ENCODE measurements at places on chromosomes 1 and 21.

DNA sequence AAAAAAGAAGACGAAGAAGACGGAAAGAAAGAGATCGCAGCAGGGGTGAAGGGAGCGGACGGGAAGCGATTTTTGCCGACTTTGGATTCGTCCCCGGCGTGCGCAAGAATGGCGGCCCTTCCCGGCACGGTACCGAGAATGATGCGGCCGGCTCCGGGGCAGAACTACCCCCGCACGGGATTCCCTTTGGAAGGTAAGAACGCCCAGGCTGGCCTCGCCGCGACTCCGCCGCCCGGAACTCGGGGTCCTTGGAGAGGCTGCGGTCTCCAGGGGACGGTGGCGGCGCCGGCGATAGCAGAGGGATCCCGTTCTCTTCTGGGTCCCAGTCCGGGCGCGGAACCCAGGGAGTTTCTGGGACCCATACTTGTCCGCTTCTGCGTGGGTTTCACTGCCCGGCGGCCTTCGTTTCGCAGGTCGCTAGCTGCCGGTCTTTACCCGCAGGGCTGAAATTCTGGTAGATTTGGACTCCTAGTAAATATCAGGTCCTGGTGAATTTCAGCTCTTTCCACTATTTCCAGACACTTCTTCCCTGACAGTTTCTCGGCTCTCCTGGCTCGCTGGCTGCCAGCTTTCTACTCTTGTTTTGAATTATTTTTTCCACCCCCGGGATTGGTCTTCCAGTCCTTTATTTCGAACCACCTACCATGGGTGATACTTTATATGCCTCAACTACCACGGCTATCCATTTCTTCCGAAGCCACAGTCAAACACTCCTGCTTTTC, 1.0 kb downstream of the PAX7 start:
- ATAC-seq: no peak

DNA sequence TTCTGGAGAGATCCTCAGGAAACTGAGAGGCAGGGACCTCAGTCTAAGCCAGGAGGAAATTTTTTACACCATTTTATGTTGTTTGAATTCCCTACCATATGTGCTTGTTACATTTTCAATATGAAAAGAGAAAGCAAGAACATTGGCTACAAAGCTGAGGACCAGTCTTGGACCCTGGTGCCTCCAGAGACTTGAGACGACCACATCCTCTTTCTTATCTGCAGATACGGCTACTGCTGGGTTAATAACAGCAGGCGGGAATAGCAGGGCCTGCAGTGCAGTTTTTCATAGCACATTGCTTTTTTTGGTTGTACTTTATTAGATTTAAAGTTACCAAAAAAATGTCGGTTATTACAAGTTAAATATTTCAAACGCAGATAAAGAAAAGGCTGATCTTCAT, 3.9 kb downstream of the KDM4A start:
- ATAC-seq: no peak

GRCh38 chr1:195909061-195909460, 699.2 kb downstream of the KCNT2 start:
- no peak for ATAC-seq

GRCh38 chr1:228142155-228142691, 2.1 kb downstream of the GUK1 start:
- no peak for ATAC-seq

- no peak for ATAC-seq
Observed at GRCh38 chr1:235646463-235646862, 3.1 kb downstream of the GNG4 start.

- ATAC-seq: no peak
Observed at GRCh38 chr1:186082235-186082937, 292.7 kb downstream of the TPR start.

GRCh38 chr1:82923931-82924330, 1075.0 kb downstream of the TTLL7 start:
- no peak for ATAC-seq

GRCh38 chr1:245791410-245792312, 636.9 kb downstream of the KIF26B start:
- no peak for ATAC-seq

DNA sequence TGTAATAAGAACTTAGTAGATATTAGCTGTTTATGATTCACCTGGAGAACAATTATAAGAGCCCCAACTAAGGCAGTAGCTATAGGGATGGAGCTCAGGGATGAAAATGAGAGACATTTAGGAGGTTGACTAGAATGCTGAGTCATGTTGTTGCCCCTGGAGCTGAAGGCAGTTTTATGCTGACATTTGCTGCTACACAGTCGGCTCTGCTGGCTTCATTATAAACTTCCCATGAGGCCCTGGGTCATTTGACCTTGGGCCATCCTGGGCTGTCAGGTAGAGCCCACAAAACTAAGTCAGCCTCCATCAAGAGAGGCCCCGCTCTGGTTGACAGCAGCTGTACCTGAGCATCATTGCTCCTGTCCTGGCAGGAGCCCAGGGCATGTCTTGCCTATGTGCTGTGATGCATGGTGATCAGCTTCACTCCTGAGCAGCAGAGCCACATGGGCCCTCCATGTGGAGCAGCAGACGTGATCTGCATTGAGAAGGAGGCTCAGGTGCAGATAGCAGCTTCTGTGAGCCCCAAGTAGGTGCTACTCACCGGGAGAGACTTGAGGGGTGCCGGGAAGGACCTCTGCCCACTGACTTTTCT, 112.4 kb downstream of the TBX19 start:
- no peak for ATAC-seq

DNA sequence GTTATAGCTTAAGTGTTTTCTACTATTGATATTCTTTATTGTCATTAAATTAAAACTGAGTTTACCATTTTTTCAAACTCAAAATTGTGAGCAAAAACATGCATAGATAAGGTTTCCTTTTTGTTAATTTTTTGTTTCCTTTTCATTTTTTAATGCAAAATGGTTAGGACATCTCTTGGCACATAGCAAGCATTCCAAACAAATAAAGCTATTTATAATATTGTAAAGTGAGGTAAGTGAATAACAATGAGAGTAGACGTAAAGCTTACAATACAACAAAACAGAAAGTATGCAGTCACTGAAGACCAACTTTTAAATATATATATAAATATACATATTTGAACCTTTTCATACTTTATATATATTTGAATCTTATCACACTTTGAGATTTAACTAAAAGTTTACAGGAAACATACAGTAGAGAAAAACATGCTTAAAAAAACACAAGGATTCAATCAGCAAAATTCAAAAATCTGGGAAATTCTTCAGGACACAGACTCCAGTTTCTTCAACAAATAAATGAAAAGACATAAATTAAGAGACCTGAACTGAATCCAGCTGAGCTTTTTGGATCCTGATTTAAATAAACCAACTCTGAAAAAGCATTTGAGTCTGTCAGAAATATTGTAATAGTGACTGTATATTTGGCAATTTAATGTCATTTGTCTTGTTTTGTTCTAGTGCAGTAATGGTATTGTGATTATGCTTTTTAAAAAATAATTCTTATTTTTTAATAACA, 67.5 kb upstream of the SAMSN1 start:
- no peak for ATAC-seq

DNA sequence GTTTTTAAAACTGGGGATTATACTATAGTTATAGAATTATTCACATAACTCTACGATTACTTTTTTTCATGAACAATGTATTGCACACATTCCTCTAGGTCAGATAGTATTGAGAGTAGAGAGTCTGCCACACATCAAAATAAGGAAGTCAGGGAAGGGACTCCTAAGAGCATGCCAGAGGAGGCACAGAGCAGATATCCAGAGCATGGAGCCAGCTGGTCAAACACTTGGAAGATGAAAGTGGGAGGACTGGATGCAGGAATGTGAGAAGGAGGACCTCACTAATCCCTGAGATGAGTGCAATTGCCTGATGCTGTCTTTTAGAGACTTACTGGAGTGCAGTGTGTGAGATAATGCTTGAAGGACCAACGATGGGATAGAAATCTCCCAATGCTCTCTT, 9.6 kb upstream of the RFX5 start:
- no peak for ATAC-seq

- ATAC-seq: no peak
Observed at GRCh38 chr1:24743404-24744211, 1.6 kb upstream of the CLIC4 start.

DNA sequence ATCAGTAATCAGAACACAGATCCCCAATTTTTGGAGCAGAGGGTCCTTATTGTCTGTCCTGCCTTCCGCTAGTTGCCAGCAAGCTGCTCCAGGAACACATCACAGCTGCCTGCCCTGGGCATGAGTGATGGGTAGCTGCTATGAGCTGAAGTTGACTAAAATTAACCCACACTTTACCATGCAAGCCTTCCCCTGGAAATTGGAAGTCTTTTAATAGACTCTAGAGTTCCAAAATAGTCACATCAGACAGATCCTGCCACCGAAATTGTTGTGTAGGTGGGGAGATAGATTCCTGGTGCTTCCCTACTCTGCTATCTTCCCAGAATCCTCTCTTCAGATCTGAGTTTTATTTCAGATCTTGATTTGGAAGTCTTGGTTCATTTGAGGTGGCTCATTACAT, 63.1 kb upstream of the GCLM start:
- ATAC-seq: no peak

- ATAC-seq: no peak
Observed at GRCh38 chr1:174958396-174958795, 41.4 kb upstream of the CACYBP start.

DNA sequence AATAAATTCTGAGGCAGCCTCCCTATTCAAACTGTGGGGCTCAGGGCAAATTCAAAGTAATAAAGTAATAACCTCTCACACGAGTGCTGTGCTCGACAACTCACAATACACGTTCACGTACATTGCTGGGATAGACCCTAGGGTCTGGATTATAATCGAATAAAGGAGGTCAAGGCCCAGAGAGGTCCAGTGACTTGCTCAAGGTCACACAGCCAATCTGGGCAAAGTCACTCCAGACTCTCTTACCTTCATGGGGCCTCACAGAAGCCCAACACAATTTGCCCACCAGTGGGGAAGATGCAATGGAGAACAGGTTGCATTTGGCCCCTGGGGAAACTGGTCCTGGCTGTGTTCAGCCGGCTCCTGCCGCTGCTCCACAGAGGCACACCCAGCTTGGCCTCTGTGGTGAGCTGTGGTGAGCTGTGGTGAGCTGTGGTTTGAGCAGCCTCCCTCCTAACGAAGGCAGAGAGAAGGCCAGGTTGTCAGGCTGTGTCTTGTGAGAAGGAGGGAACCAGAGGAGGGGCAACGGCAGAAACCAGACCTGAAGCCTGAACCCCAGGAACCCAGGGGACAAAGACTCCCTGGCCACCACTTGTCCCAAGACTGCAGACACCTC, 35.1 kb downstream of the NUAK2 start:
- ATAC-seq: peak; percentile 39

DNA sequence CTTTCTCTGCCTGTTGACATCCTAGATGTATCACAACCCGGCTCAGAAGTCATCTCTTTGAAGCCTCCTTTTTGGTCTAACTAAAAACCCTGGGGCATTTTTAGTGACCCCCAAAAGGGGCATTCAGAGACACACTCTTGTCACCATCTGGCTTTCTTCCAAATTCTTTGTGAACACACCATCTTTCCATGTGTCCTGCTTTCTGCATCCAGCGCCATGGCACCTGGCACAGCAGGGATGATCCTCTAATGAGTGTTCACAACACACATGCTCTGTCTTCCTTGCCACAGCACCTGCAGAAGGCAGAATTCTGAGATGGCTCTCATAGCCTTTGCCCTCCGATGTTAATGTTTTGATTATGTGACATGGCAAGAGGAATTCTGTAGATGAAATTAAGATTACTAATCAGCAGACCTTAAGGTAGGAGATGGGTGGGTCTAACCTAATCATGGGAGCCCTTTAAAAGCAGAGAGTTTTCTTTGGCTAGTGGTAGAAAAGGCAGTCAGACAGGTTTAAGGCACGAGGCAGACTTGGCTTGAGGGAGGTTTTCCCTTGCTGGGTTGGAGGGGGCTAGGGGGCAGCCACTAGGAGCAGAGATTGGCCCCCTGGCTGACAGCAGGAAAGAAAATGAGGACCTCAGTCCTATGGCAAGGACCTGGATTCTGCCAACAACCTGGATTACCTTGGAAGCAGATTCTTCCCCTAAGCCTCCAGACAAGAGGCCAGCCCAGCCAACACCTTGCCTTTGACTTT, 4.9 kb upstream of the TMEM61 start:
- no peak for ATAC-seq

DNA sequence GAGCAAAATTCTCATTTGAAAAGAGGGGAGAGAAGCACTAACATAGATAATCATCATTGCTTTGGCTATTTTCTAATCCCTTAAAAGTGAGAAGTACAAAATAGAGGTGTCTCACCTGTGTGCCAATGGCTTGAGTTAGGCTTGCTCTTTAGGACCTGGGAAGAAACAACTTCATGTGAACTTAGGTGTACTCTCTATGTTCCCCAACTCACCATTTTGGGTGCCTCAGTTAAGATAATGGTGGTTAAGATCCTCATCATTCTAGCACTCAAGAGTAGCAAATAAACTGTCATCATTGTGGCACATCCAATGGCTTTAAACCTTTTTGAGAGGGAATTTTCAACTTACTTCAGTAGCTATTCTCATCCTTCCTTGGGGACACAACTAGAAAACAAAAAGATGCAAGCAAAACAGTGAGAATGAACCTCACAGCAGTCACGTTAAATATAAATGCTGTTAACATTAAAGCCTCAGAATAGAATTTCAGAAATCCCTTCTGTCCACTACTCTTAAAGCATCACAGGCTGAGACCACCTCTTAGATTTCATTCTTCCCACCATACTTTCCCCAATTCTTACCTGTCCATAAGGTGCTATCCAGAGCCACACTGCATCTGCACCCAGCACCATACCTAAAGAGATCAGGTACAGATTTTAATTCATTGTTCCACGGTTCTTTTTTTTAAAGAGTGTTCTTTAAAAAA, 1.2 kb downstream of the GAS5 start:
- ATAC-seq: no peak

DNA sequence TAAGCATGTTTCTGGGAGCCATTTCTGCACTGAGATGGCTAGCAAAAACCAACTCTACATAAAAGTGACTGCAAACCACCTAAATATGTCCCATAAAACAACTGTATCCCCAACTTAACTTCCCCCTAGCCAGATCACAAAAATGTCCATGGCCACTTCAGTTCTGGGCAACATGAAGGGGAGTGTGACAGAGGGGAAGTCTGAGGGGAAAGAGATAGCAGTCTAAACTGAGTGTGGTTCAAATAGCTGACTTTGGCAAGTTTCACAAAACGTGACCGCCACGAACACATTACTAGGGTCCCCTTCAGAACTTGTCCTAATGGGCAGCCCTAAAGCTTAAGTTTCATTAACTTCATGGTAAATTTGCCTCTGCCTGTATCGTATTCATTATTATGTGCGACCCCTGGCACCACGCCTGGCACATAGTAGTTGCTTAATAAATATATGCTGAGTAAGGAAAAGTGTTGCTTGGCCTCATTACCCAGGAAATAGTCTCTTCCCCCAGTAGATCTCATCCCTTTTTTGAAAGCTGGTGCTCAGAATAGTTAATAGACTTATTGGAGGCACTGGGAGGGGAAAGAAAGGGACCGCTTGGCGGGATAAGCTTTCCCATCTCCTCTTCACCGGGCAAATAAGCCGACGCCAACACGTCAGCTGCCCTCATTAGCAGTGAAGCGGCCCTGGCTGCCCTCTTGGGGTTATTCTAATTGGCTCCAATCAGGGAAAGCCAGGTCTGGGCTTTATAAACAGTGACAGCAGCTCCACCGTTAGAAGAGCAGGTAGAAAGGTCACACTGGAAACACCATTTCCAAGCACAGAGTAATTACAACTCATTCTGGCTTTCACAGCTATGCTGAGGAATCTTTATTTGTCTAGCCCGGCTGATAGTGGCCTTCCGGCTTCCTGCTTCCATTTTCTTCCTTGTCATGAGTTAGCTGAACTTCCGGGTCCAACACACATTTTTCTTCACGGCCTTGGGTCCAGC, 122.1 kb downstream of the LRIG2 start:
- ATAC-seq: no peak

Data from activated T-helper 17 cell treated with anti-CD3 and anti-CD28 coated beads, Interleukin-2, amount 50 U/mL, for 72 hours (primary cell).